Neural progenitor cell (in vitro differentiated cells): ENCODE measurements at places on chromosomes 5 and 9. TPM values are rescaled to one million over a fixed set of nuclear protein-coding genes. Genes with fewer than 3 reads are reported as not detected.

GRCh38 chr9:127878001-127878651 is 651 bp upstream of the AK1 start:
- H3K36me3 ChIP-seq = no peaks in the 10 kb centered on the region
- H3K4me3 ChIP-seq = peak overlapping the region; percentile 41
- H3K27ac ChIP-seq = no peak overlapping the region
- peak; percentile 84 for DNase-seq
- peaks cover 19% of the 10 kb centered on the region for H3K4me1 ChIP-seq

GPX8 gene
- total RNA-seq = 84.3 and 132 TPM in 2 replicates

DNA sequence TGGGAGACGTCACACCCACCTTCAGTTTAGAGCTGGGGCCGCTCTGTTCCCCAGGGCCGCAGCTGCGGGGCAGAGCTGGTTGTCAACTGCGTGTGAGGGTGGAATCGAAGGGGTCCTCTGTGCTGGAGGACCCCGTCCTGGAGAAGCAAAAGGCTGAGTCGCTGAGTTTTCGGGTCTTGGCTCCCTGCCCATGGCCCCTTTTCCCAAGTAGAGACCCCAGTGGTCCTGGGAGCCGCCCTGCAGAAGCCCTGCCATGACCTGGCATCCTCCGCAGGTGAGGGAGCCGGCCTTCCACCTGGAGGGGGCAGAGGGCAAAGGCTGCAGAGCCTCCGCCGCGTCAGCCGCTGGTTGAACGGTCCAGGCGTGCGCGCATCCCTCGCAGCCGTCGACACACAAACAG is 90.4 kb upstream of the COL5A1 start:
- H3K4me3 ChIP-seq = no peak overlapping the region
- H3K27ac ChIP-seq = no peak overlapping the region
- no peak for DNase-seq

PLK2 gene
- 10.1 and 22.5 TPM in 2 replicates for total RNA-seq

- peak; percentile 91 for DNase-seq
- peak within 1 kb of the TSS; percentile 55 for H3K27ac ChIP-seq
- H3K4me3 ChIP-seq = peak within 1 kb of the TSS; percentile 83
These were observed at the start of gene LIFR for GRCh38 chr5:38556599-38557307. Gene LIFR, minus strand, starts transcription at chr5:38556646. Its CDS starts 25,999 bp downstream, at chr5:38530647.

GRCh38 chr5:23147625-23148024 is 294.5 kb upstream of the CDH12 start:
- DNase-seq = no peak
- H3K4me1 ChIP-seq = no peaks in the 10 kb centered on the region
- no peak overlapping the region for H3K4me3 ChIP-seq
- no peaks in the 10 kb centered on the region for H3K36me3 ChIP-seq
- no peaks in the 10 kb centered on the region for H3K27me3 ChIP-seq

DNA sequence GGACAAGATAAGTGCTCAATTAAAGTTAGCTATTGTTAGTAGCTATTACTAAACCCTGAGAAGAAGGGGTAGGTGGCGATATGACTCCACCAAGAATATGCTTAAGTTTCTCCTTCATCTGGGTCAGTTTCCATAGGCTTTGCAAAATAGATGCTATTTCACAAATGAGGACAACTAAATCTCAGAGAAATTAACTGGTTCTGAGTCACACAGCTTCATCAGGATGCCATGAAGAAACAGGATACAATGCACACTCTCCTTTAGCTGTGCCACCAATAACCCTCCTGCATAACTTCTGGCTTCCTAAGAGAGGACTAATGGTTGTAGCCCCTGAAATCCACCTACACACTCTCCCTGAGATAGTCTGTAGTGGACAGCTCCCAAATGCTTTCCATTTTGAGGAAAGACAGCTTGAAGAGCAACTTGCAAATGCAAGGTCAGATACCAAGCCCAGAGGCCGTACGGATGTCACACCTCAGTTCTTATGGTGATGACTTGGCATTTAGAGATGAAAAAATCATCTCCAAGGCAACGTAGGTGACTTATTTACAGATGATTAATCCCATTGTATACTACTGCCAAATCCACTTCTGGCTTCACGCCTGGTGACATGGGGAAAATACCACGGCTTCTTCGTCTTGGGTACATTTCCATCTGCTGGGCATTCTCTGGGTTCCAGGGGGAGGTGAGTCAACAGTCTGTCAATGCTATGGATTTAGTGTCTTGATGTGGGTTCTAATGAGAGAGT is 251.4 kb upstream of the IL12B start:
- H3K4me1 ChIP-seq = no peaks in the 10 kb centered on the region
- no peak overlapping the region for H3K27ac ChIP-seq
- H3K27me3 ChIP-seq = no peaks in the 10 kb centered on the region
- H3K36me3 ChIP-seq = no peaks in the 10 kb centered on the region
- no peak overlapping the region for H3K4me3 ChIP-seq

OR2V2 gene
- not detected in 2 replicates for total RNA-seq

- no peak overlapping the region for H3K4me3 ChIP-seq
- DNase-seq = no peak
- H3K4me1 ChIP-seq = no peaks in the 10 kb centered on the region
These were observed 799.2 kb downstream of the BRINP1 start for GRCh38 chr9:118570066-118570465.

- peaks cover 34% of the 10 kb centered on the region for H3K27me3 ChIP-seq
- H3K27ac ChIP-seq = no peak within 1 kb of the TSS
- H3K4me1 ChIP-seq = peaks cover 40% of the 10 kb centered on the region
These were observed at the start of gene FREM1 for GRCh38 chr9:14909961-14910805. Gene FREM1, minus strand, starts transcription at chr9:14910428. Its CDS starts 41,451 bp downstream, at chr9:14868977.

GRCh38 chr5:55232985-55233928 is at the start of gene CCNO:
Gene CCNO, minus strand, starts transcription at chr5:55233608. Its CDS starts 85 bp downstream, at chr5:55233523.
- no peak within 1 kb of the TSS for H3K27ac ChIP-seq
- no peaks in the 10 kb centered on the region for H3K36me3 ChIP-seq
- H3K4me1 ChIP-seq = peaks cover 18% of the 10 kb centered on the region
- DNase-seq = peak; percentile 96

GRCh38 chr9:36603006-36603405 is 30.3 kb downstream of the MELK start:
- DNase-seq = no peak
- H3K4me1 ChIP-seq = no peaks in the 10 kb centered on the region
- H3K27me3 ChIP-seq = no peaks in the 10 kb centered on the region
- no peak overlapping the region for H3K4me3 ChIP-seq

CDO1 gene
- 18.4 and 21.9 TPM in 2 replicates for total RNA-seq

MCC gene
- 2.5 and 3.4 TPM in 2 replicates for total RNA-seq

GRCh38 chr9:42388146-42388690 is 204.8 kb downstream of the SPATA31A6 start:
- H3K4me1 ChIP-seq = no peaks in the 10 kb centered on the region
- no peaks in the 10 kb centered on the region for H3K27me3 ChIP-seq
- no peak overlapping the region for H3K4me3 ChIP-seq
- H3K36me3 ChIP-seq = no peaks in the 10 kb centered on the region
- peak; percentile 25 for DNase-seq

PLPPR1 gene
- 1.2 and 3.2 TPM in 2 replicates for total RNA-seq

CLPTM1L gene
- total RNA-seq = 74.8 and 79.9 TPM in 2 replicates

- no peaks in the 10 kb centered on the region for H3K36me3 ChIP-seq
- H3K4me1 ChIP-seq = peaks cover 27% of the 10 kb centered on the region
These were observed 16.9 kb downstream of the TMEFF1 start for GRCh38 chr9:100489836-100490235.

DNA sequence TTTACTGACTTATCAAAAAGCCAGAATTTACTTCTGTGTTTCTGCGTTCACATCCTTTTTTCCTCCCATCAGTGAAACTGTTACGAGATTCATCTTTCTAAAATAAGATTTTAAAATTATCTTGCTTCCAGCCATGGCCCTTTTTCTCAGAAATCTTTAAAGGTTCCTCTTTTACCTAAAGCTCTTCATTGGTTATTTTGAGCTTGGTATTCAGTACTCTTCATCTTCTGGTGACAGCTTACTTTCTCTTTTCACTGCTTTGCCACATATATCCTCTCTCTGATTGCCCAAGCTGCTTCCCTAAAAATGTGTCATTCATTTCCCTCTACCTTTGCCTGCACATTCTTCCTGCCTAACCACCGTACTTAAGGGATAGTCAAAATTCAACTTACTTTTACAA is 32.3 kb downstream of the TGFBR1 start:
- DNase-seq = no peak
- H3K27me3 ChIP-seq = no peaks in the 10 kb centered on the region
- peaks cover 7% of the 10 kb centered on the region for H3K4me1 ChIP-seq
- H3K36me3 ChIP-seq = peaks cover 12% of the 10 kb centered on the region
- H3K27ac ChIP-seq = no peak overlapping the region

TEX48 gene
- not detected in 2 replicates for total RNA-seq

DNA sequence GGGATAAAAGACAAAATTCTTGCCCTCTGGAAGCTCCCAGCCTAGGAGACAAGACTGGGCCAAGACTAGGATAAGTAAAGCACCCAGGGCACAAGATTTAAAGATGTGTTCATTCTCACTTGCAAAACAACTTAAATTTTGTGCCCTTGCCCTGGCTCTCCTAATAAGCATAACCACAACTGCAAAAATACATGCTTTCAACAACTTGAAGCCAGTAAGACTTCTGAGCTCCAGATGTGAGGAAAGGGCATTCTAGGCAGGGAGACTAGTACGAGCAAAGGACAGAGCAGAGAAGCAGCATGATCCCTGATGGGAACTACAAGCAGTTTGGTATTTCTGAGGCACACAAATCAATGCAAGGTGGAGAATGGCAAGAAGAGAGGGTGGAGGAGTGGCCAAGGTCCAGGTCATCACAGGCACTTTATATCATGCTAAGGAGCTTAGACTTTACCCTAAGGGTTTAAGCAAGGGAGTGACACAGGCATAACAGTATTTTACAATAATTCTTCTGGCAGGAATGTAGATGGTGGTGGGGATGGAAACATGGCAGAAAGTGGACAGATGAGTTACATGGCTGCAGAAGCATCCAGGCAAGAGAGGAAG is 30.1 kb upstream of the SIL1 start:
- no peaks in the 10 kb centered on the region for H3K36me3 ChIP-seq
- DNase-seq = no peak
- H3K27ac ChIP-seq = no peak overlapping the region
- no peak overlapping the region for H3K4me3 ChIP-seq

UGT3A1 gene
- total RNA-seq = 5.6 and 8.8 TPM in 2 replicates

FAT2 gene
- total RNA-seq = 0.36 and 0.37 TPM in 2 replicates

DNA sequence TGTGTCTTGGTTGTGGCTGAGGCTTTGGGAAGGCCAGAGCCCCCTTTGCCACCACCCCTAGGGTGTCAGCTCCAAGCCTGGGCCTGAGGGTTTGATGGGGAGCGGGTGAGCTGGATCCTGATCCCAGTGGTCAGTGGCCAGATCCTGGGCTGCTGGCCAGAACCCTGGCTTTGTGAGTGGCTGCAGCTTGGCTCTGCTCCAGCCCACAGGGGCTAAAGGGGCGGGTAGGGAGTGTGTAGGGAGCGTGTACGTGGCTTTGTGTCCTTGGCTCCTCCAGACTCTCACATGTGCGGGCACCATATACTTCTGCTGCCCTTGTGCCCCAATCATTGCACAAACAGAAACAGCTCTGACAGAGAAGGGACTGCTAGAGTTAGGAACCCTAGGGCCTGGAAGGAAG is 1.2 kb upstream of the IL11RA start:
- H3K27me3 ChIP-seq = no peaks in the 10 kb centered on the region
- peaks cover 37% of the 10 kb centered on the region for H3K4me1 ChIP-seq
- DNase-seq = no peak

GRCh38 chr9:83472221-83472665 is 66.0 kb downstream of the FRMD3 start:
- no peaks in the 10 kb centered on the region for H3K36me3 ChIP-seq
- H3K27ac ChIP-seq = no peak overlapping the region
- DNase-seq = no peak
- no peaks in the 10 kb centered on the region for H3K27me3 ChIP-seq

KCNV2 gene
- total RNA-seq = not detected in 2 replicates

DNA sequence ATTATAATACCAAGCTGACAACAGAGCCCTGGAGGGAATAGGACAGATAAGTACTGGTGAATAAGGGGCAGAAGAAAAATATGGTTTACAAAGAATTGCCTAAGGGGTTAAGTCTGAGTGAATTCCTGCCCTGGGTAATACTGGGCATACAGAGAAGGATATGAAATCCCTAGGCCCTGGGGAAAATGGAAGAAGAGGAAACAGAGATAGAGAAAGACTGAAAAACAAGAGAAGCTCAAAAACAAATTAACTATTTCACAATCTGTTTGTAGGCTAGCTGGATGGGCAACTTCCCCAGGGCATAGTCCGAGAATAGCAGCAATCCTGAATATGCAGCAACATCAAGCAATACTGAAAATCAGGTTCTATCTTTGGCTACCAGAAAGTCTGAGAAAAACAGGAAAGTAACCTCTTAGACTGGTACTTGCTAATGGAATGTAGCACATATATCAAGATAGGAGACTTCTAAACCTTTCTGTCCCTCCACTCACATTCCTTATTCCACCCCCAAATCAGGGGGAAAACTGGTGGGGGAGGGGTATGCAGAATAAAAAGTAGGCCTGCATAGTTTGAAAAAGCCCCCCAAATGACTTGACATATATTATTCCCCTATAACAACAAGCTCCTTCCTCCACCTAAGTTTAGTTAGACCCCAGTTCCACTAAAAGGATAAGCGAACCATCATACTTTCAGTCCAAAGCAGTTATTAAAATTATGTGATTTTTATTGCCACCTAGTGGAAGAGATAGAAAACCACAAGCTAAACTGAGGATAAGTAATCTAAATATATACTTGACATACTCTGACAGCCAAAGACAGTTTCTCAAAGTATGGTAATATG is 20.6 kb downstream of the SLC38A9 start:
- H3K27ac ChIP-seq = no peak overlapping the region
- H3K4me1 ChIP-seq = peaks cover 6% of the 10 kb centered on the region
- no peaks in the 10 kb centered on the region for H3K27me3 ChIP-seq
- DNase-seq = no peak
- H3K36me3 ChIP-seq = no peaks in the 10 kb centered on the region

GRCh38 chr9:136903041-136903554 is 16.8 kb downstream of the TRAF2 start:
- DNase-seq = no peak
- H3K27me3 ChIP-seq = no peaks in the 10 kb centered on the region
- H3K27ac ChIP-seq = no peak overlapping the region
- H3K4me3 ChIP-seq = no peak overlapping the region
- H3K36me3 ChIP-seq = peaks cover 3% of the 10 kb centered on the region
